ENCODE measurements at places on chromosomes 1 and 21. TPM values are rescaled to one million over a fixed set of nuclear protein-coding genes. Genes with fewer than 3 reads are reported as not detected.

- H3K4me1 ChIP-seq, result no peaks in the 10 kb centered on the region
- no peak overlapping the region for H3K4me3 ChIP-seq
- no peaks in the 10 kb centered on the region for H3K27me3 ChIP-seq
Measured at GRCh38 chr1:46277658-46278373, 25.6 kb downstream of the LRRC41 start.

Gene FCRL6
- not detected for total RNA-seq

Gene CYB5RL
- 19.4 TPM for total RNA-seq

Gene THEMIS2
- total RNA-seq, result 4.2 TPM

GRCh38 chr1:18908911-18909771 is 6.8 kb upstream of the ALDH4A1 start:
- H3K36me3 ChIP-seq, result peaks cover 5% of the 10 kb centered on the region
- H3K4me1 ChIP-seq, result peaks cover 33% of the 10 kb centered on the region
- no peak for DNase-seq
- peak overlapping the region; percentile 41 for H3K27ac ChIP-seq

All from Panc1 (cell line).